ENCODE measurements at places on chromosomes 3 and 15.

DNA sequence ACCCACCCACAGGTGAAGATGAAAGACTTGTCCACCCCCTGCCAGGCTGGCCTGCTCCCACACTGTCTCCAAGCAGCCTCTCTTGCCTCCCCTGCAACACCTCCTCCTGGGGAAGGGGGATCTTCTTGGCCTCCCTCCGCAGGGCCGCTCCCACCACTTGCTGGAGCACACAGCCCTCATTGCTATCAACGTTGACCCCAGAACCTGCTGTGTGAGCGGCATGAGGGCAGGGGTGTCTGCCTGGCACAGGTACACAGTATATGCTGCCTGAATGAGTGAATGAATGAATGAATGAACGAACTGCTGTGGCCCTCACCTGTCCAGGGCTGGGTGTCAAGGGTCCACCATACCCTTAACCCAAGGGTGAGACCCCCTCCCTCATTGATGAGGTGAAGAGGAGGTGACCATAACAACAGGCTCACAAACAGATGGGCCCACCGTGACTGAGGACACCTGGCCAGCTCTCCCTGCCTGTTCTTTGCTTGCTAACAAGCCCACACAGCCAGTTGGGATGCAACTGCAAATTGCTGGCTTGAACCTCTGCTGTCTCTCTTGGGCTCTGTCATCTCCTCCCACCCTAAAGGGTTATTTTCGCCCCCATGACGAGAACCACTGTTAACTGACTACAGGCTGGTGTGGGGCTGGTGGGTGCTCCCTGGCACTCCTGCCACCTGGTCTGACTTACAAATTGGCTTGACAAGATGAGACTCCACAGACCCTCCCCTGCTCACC is 22.5 kb downstream of the SLC41A3 start:
- no peaks in the 10 kb centered on the region for H3K36me3 ChIP-seq
- H3K27ac ChIP-seq = no peak overlapping the region
- H3K4me1 ChIP-seq = peaks cover 38% of the 10 kb centered on the region
- no peak for DNase-seq
- no peak overlapping the region for H3K4me3 ChIP-seq

- peak overlapping the region; percentile 70 for H3K4me3 ChIP-seq
- peaks cover 15% of the 10 kb centered on the region for H3K4me1 ChIP-seq
- H3K27ac ChIP-seq = peak overlapping the region; percentile 43
These were observed 28.5 kb upstream of the SFMBT1 start for GRCh38 chr3:53074366-53074696.

DNA sequence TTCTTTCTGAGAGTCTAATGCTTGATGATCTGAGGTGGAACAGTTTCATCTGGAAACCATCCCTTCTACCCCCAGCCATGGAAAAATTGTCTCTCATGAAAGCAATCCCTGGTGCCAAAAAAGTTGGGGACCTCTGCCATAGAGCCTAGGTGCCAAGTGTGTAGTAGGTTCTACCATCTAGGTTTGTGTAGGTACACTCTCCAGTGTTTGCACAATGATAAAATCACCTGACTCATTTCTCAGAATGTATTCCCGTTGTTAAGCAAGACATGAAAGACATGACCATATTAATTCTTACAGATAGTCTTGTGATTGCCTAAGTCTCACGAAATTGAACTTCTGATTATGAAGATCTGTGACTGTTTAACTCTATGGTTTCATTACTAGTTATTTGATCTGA is 68.6 kb downstream of the KAT2B start:
- H3K36me3 ChIP-seq = peaks cover 5% of the 10 kb centered on the region
- H3K27ac ChIP-seq = peak overlapping the region; percentile 87
- H3K4me1 ChIP-seq = peaks cover 33% of the 10 kb centered on the region
- no peak overlapping the region for H3K4me3 ChIP-seq
- DNase-seq = no peak

DNA sequence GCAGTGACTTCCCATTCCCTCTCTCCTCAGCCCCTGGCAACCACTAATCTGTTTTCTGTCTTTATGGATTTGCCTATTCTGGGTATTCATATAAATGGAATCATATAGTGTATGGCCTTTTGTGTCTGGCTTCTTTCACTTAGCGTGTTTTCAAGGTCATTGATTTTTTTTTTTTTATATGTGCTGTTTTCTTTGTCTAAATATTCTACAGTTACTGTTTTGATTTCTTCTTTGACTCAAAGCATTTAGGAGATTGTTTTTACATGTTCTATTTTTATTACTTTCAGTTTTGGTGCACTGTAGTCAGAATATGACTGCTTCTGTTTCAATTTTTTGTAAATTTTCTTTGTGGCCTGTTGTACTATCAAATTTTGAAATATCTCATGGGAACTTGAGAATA is 71.9 kb upstream of the RNU6-1 start:
- H3K4me1 ChIP-seq = no peaks in the 10 kb centered on the region
- H3K27ac ChIP-seq = no peak overlapping the region
- no peak overlapping the region for H3K4me3 ChIP-seq
- DNase-seq = no peak

- H3K4me1 ChIP-seq = peaks cover 6% of the 10 kb centered on the region
- H3K36me3 ChIP-seq = peaks cover 2% of the 10 kb centered on the region
- peak overlapping the region; percentile 53 for H3K27ac ChIP-seq
- H3K27me3 ChIP-seq = peaks cover 13% of the 10 kb centered on the region
These were observed 242.5 kb downstream of the ATP8B4 start for GRCh38 chr15:49876401-49877038.

- DNase-seq = no peak
- H3K4me1 ChIP-seq = peaks cover 2% of the 10 kb centered on the region
- H3K36me3 ChIP-seq = no peaks in the 10 kb centered on the region
- no peak overlapping the region for H3K4me3 ChIP-seq
These were observed 55.6 kb downstream of the CGGBP1 start for GRCh38 chr3:88003115-88003755.

GRCh38 chr15:55897560-55898336 is 95.7 kb downstream of the NEDD4 start:
- no peak for DNase-seq
- peaks cover 12% of the 10 kb centered on the region for H3K4me1 ChIP-seq
- no peak overlapping the region for H3K4me3 ChIP-seq
- H3K27ac ChIP-seq = no peak overlapping the region
- no peaks in the 10 kb centered on the region for H3K27me3 ChIP-seq

GRCh38 chr3:143826296-143826695 is 22.0 kb downstream of the SLC9A9 start:
- H3K4me1 ChIP-seq = peaks cover 40% of the 10 kb centered on the region
- H3K27me3 ChIP-seq = no peaks in the 10 kb centered on the region
- H3K36me3 ChIP-seq = peaks cover 5% of the 10 kb centered on the region
- H3K4me3 ChIP-seq = peak overlapping the region; percentile 1
- DNase-seq = no peak

GRCh38 chr3:129425619-129426018 is 2.8 kb downstream of the EFCAB12 start:
- no peaks in the 10 kb centered on the region for H3K36me3 ChIP-seq
- no peak for DNase-seq
- H3K27me3 ChIP-seq = no peaks in the 10 kb centered on the region
- peaks cover 26% of the 10 kb centered on the region for H3K4me1 ChIP-seq

DNA sequence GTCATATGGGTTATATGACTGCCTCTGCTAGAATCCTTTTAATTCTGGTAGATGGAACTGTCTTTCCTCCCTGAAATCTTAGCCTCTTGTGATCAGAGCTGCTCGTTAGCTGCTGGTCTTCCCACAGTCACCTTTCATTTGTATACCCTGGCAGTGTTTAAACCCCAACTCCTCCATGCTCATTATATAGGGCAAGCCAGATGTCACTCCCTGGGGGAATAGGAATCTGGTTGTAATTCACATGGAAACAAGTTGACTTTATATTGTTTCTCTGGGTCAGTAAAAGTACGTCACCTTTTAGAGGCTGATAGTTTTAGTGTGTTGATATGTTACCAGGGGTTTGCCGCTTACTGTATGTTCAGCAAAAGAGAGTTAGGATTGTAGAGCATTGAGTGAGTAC is 103.5 kb downstream of the ITPR1 start:
- peaks cover 43% of the 10 kb centered on the region for H3K4me1 ChIP-seq
- H3K27ac ChIP-seq = peak overlapping the region; percentile 21
- peaks cover 2% of the 10 kb centered on the region for H3K36me3 ChIP-seq
- no peaks in the 10 kb centered on the region for H3K27me3 ChIP-seq
- H3K4me3 ChIP-seq = no peak overlapping the region

DNA sequence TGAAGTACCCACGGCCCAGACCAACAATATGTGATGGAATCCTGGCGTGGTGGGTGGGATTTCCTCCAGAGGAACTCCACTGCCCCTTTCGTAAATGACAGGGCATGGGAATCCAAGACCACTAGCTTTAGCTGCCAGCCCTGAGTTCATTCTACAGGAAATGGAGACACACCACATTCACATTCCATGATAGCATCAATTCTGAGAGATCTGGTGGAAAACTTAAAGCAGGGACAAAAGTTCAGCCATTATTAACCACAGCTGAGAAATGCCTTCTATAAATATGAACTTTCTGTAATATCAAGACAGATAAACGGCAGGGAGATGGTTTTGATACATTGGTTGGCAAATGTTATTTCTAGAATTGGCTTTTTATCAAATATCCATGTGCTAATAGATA is 98.2 kb downstream of the FBN1 start:
- no peaks in the 10 kb centered on the region for H3K4me1 ChIP-seq
- DNase-seq = no peak
- H3K4me3 ChIP-seq = no peak overlapping the region

- H3K4me3 ChIP-seq = no peak overlapping the region
- no peaks in the 10 kb centered on the region for H3K36me3 ChIP-seq
- no peaks in the 10 kb centered on the region for H3K4me1 ChIP-seq
- DNase-seq = no peak
- H3K27ac ChIP-seq = no peak overlapping the region
- no peaks in the 10 kb centered on the region for H3K27me3 ChIP-seq
These were observed 10.0 kb downstream of the LRTM1 start for GRCh38 chr3:54917862-54918261.

GRCh38 chr15:92430069-92430440 is 36.4 kb downstream of the ST8SIA2 start:
- peaks cover 47% of the 10 kb centered on the region for H3K27me3 ChIP-seq
- H3K27ac ChIP-seq = no peak overlapping the region
- H3K4me3 ChIP-seq = no peak overlapping the region
- no peaks in the 10 kb centered on the region for H3K36me3 ChIP-seq

- peak overlapping the region; percentile 21 for H3K27ac ChIP-seq
- peak overlapping the region; percentile 41 for H3K4me3 ChIP-seq
- DNase-seq = no peak
- H3K4me1 ChIP-seq = peaks cover 24% of the 10 kb centered on the region
These were observed 433.8 kb upstream of the CBLB start for GRCh38 chr3:106302451-106303221.

DNA sequence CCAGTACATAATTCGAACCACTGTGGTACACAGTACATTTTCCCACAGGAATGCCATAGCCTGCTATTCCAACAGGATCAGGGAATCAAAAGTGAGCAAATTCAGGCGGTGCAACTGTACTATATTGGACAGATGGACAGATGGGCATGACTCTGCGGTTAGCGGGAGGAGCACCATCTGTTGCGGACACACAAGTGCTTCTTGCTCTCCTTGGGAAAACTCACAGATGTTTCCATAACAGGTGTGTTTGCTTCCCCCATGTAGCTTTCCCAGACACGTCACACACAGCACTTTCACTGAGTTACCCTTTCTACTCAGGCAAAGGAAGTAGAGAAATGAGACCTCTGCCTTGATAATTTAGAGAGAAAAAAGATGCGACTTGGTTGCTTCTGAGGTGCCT is 325.1 kb upstream of the THBS1 start:
- H3K4me1 ChIP-seq = peaks cover 1% of the 10 kb centered on the region
- no peak overlapping the region for H3K4me3 ChIP-seq
- H3K36me3 ChIP-seq = no peaks in the 10 kb centered on the region

GRCh38 chr3:194852831-194853508 is 167.3 kb downstream of the FAM43A start:
- H3K4me3 ChIP-seq = no peak overlapping the region
- H3K36me3 ChIP-seq = no peaks in the 10 kb centered on the region
- H3K4me1 ChIP-seq = peaks cover 4% of the 10 kb centered on the region
- H3K27ac ChIP-seq = no peak overlapping the region

GRCh38 chr3:131701153-131701770 is 198.5 kb upstream of the MRPL3 start:
- H3K27me3 ChIP-seq = peaks cover 9% of the 10 kb centered on the region
- H3K36me3 ChIP-seq = no peaks in the 10 kb centered on the region
- no peak for DNase-seq
- no peak overlapping the region for H3K27ac ChIP-seq
- H3K4me1 ChIP-seq = no peaks in the 10 kb centered on the region

DNA sequence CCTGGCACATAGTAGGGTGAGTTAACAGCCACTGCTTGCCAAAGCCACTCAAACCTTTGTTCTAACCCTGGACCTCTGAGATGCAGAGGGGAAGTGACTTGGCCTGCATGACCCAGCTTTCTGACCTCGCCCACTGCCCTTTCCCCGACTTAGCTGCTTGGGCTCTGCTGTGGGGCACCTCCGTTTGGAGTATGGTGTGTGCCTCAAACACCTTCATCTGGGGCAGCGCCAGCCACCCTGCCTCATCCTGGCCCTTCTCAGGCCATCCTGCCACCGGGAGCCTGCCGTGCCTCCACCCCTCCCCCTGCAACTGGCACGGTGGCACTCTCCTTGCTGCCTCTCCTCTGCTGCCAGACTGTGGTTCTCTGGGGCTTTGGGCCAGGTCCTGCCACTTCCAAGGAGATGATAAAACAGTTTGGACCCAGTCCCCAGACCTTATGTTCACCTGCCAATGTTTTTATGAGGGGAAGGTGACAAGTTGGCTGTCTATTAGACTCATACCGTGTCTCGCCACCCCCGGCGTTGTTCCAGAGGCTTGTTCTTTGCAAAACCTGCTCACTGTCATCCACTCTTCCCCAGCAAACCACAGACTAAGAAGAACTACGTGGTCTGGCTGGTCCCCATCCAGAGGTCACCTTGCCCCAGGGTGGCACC is 32.2 kb downstream of the SLC6A6 start:
- peak overlapping the region; percentile 74 for H3K4me3 ChIP-seq
- no peaks in the 10 kb centered on the region for H3K27me3 ChIP-seq
- peak overlapping the region; percentile 100 for H3K27ac ChIP-seq
- H3K4me1 ChIP-seq = peaks cover 54% of the 10 kb centered on the region
- no peaks in the 10 kb centered on the region for H3K36me3 ChIP-seq

- H3K27ac ChIP-seq = no peak overlapping the region
- peaks cover 4% of the 10 kb centered on the region for H3K36me3 ChIP-seq
- DNase-seq = no peak
- H3K4me1 ChIP-seq = peaks cover 8% of the 10 kb centered on the region
- peaks cover 46% of the 10 kb centered on the region for H3K27me3 ChIP-seq
- H3K4me3 ChIP-seq = no peak overlapping the region
These were observed 19.3 kb downstream of the TNFAIP8L3 start for GRCh38 chr15:51075364-51075763.

- no peak for DNase-seq
- no peaks in the 10 kb centered on the region for H3K36me3 ChIP-seq
- H3K4me1 ChIP-seq = peaks cover 4% of the 10 kb centered on the region
- peaks cover 30% of the 10 kb centered on the region for H3K27me3 ChIP-seq
- H3K27ac ChIP-seq = no peak overlapping the region
- H3K4me3 ChIP-seq = no peak overlapping the region
These were observed 51.0 kb downstream of the REC114 start for GRCh38 chr15:73493922-73494321.

DNA sequence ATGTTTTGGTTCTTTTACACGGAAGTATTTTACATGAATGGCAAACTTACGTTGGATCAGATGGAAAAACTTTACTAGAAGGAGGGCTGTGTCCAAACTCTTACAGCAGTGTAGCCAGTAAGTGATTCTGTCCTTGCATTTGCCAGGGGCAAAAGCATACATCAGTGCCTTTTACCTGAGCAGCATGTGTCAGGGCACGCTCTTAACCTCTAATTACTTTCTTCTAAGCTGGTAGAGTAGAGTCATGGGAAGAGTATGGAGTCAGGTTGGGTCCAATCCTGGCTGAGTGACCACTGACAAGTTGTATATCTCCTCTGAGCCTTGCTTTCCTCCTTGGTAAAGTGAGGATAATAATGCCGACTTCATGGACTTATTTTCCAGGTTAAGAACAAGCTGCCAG is 47.1 kb downstream of the RYR3 start:
- no peak for DNase-seq
- H3K4me1 ChIP-seq = no peaks in the 10 kb centered on the region
- H3K27me3 ChIP-seq = peaks cover 61% of the 10 kb centered on the region
